ENCODE measurements at places on chromosomes 11 and 22. TPM values are rescaled to one million over a fixed set of nuclear protein-coding genes. Genes with fewer than 3 reads are reported as not detected.

CCDC87 gene
- total RNA-seq = 0.50 TPM

ASRGL1 gene
- total RNA-seq = 37.5 TPM

SPI1 gene
- total RNA-seq = not detected

LINC01488 gene
- total RNA-seq = not detected

CYP2D6 gene
- total RNA-seq = 0.13 TPM

FAM181B gene
- total RNA-seq = under 0.01 TPM

FGF19 gene
- total RNA-seq = not detected

PANX3 gene
- not detected for total RNA-seq

ETS1 gene
- total RNA-seq = 96.7 TPM

IGLL1 gene
- total RNA-seq = not detected

SHANK2 gene
- not detected for total RNA-seq

CDKN1C gene
- 2.1 TPM for total RNA-seq

SEZ6L gene
- not detected for total RNA-seq

HTR3B gene
- total RNA-seq = not detected

DDI1 gene
- total RNA-seq = not detected

OR8A1 gene
- total RNA-seq = not detected

CD151 gene
- 314 TPM for total RNA-seq

BBOX1 gene
- total RNA-seq = not detected

C11orf21 gene
- total RNA-seq = not detected

RBMXL2 gene
- 0.40 TPM for total RNA-seq

KRTAP5-1 gene
- total RNA-seq = not detected

KCTD14 gene
- total RNA-seq = 1.1 TPM

OR52H1 gene
- not detected for total RNA-seq

SLC1A2 gene
- not detected for total RNA-seq

MRGPRE gene
- not detected for total RNA-seq

EHF gene
- not detected for total RNA-seq

SUSD2 gene
- 0.13 TPM for total RNA-seq

KLHL35 gene
- total RNA-seq = 1.0 TPM

OR5M8 gene
- total RNA-seq = not detected

All from thoracic aorta endothelial cell (primary cell).